ENCODE measurements at places on chromosomes 12 and 14.

DNA sequence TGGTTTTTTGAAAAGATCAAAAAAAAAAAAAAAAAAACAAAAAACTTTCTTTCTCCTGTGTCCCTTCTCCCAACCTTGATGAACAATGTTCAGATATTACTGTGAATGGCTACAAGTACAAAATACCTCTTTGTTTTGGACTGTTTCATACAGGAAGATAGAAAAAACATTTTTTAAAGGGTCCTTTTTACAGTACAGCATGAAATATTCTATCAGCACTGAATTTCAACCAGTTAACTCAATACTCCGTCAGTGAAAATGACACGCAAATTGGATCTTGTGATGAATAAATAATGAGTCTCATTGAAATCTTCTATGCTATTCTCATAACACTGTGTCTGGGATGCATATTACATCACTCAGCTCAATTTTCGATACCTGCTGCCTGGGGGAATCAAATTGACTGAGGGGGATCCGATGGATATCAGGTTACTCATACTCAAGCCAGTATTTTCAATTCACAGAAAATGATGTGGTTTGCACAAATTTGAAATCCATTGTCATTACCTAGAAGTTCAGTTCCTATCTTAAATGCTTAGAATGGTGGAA is 179.6 kb downstream of the TMTC2 start:
- no peak for DNase-seq

DNA sequence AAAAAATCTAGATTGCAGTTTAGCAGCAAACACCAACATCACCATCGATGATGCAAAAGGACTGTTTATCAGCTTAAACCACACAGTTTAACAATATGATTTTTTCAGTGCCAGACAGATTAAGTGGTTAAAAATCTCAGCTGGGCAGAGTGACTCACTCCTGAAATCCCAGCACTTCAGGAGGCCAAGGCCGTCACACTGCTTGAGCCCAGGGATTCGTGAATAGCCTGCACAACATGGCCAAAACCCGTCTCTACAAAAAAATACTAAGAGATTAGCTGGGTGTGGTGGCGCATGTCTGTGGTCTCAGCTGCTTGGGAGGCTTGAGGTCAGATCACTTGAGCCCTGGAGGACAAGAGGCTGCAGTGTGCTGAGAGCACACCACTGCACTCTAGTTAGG is 8.9 kb downstream of the RSRC2 start:
- no peak for DNase-seq

- DNase-seq = no peak
Measured at GRCh38 chr12:88856201-88856600, 275.9 kb upstream of the KITLG start.

- no peak for DNase-seq
Measured at GRCh38 chr14:75068294-75069120, 934 bp upstream of the ZC2HC1C start.

GRCh38 chr14:93128725-93129459 is 13.2 kb upstream of the ITPK1 start:
- no peak for DNase-seq

GRCh38 chr14:56297449-56297848 is 179.2 kb downstream of the PELI2 start:
- DNase-seq = no peak

- DNase-seq = no peak
Measured at GRCh38 chr12:27973487-27973890, 956 bp upstream of the PTHLH start.

DNA sequence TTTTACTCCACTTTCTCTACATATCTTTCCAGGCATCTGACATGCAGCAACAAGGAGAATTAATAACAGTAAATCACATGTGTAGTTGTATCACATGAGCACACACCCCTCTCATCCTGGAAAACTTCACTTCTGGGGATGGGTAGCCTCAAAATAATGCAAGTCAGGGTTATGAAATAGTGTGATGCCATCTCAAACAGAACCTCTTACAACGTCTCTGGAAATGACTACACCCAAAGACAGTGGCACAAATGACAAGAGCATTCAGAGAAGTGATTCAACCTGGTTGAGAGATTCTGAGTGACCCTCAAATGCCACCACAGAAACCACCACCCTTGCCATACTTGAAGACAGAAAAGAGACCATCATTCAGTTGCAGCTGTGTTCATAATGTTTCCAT is 2.8 kb downstream of the DIO2 start:
- DNase-seq = no peak

DNA sequence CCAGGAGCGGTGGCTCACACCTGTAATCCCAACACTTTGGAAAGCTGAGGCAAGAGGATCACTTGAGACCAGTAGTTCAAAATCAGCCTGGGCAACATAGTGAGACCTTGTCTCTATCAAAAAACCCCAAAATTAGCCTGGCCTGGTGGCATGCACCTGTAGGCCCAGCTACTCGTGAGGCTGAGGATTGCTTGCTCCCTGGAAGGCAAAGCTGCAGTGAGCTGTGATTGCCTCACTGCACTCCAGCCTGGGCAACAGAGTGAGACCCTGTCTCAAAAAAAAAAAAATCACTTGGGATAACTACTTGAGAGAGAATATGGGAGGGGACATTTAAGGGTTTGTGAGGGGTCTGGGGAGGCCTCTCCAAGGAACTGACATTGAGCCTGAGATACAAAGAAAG is 109.0 kb downstream of the GPATCH2L start:
- no peak for DNase-seq

GRCh38 chr14:86296173-86296572 is 766.2 kb downstream of the FLRT2 start:
- no peak for DNase-seq

DNA sequence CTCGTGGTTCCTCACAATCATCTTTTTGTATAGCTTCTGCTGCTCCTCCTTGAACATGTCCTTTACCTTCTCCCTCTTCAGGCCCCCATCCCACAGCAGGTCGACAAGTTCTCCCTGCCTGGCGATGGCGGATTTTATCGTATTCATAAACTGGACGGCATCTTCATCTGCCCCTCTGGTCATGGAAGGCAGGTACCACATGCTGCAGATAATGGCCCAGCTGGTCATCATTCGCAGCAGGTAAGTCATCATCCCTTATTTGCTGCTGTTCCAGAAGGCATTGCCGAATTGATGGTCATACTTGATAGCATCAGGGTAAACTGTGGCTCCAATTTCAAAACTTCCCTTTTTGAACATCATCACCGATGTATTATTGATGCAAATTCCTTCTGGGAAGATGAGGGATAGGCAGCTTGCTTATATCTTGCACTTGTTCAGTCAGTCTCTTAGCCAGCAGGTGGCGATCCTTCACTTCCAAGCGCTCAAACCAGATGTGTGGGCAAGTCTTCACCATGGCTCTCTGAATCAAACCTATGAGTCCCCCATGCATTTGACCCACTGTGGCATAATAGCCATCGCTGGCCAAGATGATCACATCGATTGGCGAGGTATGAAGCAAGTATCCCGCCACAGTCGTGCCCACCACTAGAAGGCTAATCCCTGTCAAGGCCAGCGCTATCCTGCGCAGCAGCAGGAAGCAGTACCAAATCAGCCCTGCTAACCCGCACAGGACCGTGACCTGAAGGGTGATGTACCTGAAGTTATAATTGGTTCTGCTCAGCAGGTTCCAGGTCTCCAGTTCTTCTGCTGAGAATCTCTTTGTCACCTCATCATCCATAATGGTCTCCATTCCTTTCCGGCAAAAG is 381.5 kb upstream of the STXBP6 start:
- DNase-seq = no peak

DNA sequence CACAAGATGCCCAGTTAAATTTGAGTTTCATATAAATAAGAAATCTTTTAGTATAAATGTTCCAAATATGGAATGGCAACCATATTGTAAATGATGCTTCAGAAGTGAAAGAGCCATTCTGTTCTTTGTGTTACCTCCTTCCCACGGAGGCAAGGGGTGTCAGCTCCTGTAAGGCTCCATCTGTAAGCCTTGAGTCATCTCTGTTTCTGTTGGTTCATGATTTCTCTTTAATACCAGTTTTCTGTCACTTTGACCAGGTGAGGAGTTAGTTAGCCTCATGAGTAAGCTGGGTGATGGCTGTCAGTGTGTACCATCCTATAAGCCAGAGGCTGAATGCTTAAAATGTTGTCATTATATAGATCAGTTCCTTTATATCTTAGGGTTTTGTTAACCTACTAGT is 61.9 kb downstream of the TMEM30B start:
- no peak for DNase-seq

- no peak for DNase-seq
Measured at GRCh38 chr12:64609536-64610078, 688 bp upstream of the RASSF3 start.

DNA sequence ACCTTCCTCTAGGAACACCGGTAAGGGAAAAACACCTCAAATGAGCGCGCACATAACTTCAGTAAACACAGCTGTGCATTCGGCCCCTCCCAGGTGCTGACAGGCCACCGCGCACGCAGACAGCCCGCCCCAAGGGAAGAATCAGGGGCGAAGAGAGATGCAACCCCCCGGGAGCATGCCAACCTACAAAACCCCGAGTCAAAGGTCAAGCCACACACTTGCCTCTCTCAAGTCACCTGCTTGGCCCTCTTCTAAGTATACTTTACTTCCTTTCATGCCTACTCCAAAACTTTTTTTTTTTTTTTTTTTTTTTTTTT is 2.3 kb upstream of the CYP46A1 start:
- DNase-seq = peak; percentile 56

GRCh38 chr12:16021676-16022075 is 110.5 kb downstream of the DERA start:
- DNase-seq = no peak

GRCh38 chr12:132044661-132045412 is 95.1 kb downstream of the EP400 start:
- DNase-seq = no peak

GRCh38 chr14:75909630-75910029 is 72.2 kb downstream of the TGFB3 start:
- DNase-seq = no peak

- DNase-seq = no peak
Measured at GRCh38 chr14:56524971-56525677, 54.5 kb upstream of the TMEM260 start.

GRCh38 chr14:52051871-52052270 is 17.0 kb downstream of the NID2 start:
- no peak for DNase-seq

DNA sequence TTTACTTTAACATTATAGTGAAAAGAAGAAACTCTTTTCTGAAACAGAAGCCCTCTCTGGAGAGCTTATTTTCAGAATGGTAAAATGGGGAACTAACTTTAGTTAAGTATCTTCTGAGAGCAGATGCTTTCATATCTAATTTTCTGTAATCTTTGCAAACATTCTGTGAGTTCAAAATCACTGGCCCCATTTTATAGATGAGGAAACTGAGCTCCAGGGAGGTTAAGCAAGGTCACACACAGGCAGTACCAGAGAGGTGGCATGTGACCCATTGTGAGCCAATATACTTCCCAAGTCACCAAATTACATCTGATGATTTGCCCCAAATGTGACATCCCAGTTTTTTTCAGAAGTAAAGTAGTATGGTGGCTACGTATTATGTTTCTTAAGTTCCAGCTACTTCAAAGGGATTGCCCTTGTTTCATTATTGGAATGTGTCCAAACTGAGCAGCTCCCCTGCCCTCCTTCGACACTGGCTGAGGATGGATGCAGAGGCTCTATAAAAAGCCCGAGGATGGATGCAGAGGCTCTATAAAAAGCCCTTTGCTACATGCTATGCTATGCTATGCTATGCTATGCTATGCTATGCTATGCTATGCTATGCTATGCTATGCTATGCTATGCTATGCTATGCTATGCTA is 36.2 kb upstream of the NUDT4 start:
- DNase-seq = no peak

- no peak for DNase-seq
Measured at GRCh38 chr12:89140602-89141238, 211.6 kb downstream of the DUSP6 start.

DNA sequence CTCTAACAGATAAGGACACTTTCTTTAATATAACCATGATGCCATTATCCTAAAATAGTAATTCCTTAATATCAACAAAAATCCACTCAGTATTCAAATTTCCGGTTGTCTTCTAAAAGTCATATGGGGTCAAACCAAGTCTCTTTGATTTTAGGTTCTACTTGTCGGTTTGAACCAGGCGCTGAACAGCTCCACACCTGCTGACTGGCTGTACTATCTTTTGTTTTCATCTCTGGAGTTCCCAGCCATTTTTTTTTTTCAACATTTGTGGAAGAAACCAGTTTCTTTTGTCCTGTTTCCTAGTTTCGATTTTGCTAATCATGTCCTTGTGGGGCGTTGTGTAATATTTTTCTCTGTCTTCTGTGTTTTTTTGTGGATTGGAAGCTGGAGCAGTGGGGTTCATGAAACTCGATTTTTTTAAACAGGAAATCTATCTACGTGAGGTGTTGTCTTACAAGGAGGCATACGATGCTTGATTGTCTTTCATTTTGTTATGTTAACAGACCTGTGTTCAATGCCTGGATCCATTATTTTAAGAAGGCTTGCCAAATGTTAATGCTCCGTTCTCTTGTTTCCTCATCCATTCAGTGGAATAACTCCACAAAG is 50.2 kb downstream of the FZD10 start:
- DNase-seq = no peak

DNA sequence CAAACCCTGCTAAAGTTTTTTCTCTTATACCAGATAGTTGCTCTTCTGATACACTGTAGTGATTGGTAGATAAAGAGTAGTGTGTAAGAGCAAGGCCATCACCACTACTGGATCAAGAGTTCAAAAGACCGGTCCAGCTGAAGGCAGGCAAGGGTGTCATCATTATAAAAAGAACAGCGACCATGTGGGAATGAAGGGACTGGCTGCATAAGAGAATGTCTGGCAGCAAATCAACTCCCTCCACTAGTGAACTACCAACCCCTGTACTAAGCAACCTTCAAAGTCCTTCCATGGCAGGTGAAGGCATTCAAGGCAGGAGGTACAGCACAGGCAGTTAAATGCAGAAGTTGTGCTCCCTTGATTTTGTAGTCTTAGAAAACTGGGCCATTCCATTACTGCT is 53.5 kb downstream of the EGLN3 start:
- no peak for DNase-seq

DNA sequence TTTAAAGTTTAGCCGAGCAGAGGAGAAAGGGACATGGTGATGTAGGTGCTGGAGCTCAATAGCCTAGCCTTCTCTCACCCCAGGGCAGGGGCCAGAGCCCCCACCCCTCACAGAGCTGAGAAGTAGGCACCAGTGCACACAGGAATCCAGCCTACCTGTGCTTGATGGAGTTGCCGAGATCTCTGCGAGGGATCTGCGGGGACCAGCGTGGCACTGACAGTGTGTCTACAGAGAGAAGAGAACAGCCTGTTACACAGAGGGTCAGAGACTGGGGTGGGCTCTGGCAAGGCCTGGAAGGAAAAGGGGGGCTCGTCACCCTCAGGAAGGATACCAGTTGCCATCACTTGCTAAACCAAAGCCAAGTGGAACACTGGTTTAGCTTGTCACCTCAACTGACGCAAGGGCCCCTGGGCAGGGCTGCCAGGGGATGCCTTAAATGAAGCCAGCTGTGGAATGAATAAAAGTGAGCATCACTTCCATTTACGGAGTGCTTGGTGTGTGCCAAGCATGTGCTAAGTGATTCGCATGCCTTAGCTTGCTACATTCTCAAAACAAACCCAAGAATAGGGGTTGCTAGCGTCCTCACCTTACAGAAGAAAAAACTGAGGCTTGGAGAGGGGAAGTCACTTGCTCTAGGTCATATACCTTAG is 220.8 kb upstream of the NOS1 start:
- no peak for DNase-seq

- DNase-seq = no peak
Measured at GRCh38 chr14:70350078-70350477, 9.4 kb downstream of the COX16 start.

GRCh38 chr14:61588419-61588901 is 106.9 kb upstream of the HIF1A start:
- DNase-seq = no peak

- no peak for DNase-seq
Measured at GRCh38 chr14:38243696-38244240, 12.1 kb downstream of the CLEC14A start.
